Fibroblast of lung (primary cell): ENCODE measurements at places on chromosomes 4 and X. TPM values are rescaled to one million over a fixed set of nuclear protein-coding genes. Genes with fewer than 3 reads are reported as not detected.
A peak's percentile ranks its signal among the peaks of the same experiment; 100 is the strongest.

DNA sequence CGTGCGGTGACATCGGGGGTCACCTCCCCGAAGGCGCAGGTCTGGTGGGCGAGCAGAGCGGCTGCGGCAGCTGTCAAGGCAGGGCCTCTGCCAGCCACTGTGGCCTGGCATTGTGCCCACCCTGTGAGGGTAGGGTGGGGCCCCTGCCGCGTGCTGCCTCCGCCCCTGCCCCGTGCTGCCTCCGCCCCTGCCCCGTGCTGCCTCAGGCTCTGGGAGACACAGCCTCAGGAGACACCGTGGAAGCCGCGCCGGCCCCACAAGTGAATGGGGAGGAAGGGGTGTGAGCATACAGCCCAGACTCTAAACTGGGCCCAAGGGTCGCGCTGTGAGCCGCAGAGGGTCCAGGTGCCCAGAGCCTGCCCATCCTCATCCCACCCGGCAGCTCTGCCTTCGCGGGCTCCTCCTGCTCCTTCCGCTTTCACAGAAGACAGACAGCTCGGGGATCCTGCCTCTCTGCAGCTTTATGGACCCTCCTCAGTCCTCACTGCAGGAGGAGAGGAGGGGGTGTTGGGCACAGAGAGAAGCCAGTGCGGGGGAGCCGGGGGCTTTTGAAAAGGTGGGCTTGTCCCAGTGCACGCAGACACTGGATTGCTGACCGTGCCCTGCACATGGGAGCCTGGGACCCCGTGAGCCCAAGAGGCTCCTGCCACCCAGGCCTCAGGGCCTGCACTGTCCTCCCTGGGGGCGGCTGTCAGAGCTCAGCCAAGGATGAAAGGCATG, 27.4 kb downstream of the PCGF3 start:
- DNase-seq = no peak

DNA sequence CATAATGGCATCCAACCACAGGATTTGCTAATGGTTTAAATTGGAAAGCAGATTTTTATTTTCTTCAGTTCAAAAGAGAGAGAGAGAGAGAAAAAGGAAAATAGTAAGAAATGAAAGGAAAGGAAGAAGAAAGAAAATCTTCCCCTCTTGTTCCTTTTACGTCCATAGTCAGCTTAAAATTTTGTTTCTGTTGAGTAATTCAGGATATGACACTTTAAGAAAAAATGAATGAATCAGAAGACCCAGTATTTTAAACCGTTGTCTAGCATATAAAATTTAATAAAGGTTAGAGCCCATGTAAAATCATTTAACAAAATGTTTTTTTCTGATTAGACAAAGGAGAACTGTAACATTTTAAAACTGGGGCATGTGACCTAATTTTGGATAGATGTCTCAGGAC, 391.8 kb upstream of the EPHA5 start:
- peak; percentile 43 for DNase-seq

DNA sequence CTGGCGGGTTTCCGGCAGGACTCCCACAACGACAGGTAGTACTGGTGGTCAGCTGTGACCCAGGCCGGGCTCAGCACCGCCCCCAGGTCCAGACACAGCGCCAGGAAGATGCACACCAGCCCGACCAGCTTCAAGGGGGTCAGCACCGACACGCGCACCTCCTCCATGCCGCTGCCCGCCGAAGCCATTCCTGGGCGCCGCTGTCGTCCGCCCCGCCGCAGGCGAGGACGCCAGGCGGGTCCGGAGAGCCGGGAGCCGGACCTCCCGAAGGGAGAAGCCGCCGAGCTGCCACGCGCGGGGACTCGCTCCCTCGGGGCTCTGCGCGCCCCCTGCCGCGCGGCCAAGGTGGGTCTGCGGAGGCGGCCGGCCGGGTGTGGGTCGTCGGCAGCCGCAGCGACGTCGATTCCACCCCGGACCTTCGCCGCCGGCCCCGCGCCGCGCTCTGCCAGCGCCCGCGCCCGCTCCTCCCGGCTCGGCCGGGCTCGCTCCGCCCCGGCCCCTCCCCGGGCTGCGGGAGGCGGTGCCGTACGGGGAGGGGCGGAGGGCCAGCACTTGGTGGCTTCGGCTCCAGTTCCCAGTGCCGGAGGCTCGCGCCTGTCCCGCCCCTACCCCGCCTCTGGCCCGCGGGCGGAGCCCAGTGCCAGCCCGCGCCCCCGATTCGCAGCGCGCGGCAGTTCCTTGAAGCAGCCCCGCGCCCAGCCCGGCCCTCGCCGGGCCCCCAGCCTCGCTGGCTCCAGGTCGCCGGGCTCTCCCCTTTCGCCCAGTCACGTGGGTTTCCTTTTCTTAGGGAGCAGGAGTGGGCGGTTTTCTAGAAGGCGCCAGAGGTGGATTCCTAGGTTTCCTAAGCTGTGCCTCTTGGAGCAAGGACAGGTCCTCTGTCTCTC, at the start of gene TMEM47:
TMEM47 (minus strand) TSS at position 444 of the 884 bp plus-strand sequence; CDS start at position 188, 256 bp downstream.
- DNase-seq = peak; percentile 72

The L1CAM gene
- under 0.01 and 0.99 TPM in 2 replicates for total RNA-seq

- no peak for DNase-seq
Measured at GRCh38 chr4:3659131-3659530, 107.1 kb upstream of the ADRA2C start.
